ENCODE measurements at places on chromosomes 5 and 9. TPM values are rescaled to one million over a fixed set of nuclear protein-coding genes. Genes with fewer than 3 reads are reported as not detected.

Gene TMEM252
- total RNA-seq = not detected

Gene CBY3
- total RNA-seq = not detected

Gene DBH
- total RNA-seq = not detected

Gene TAF1L
- total RNA-seq = not detected

Gene TRIO
- 114 TPM for total RNA-seq

Gene SELENOP
- 0.10 TPM for total RNA-seq

Gene MARCOL
- not detected for total RNA-seq

Gene COL15A1
- total RNA-seq = 0.34 TPM

Gene PGM5
- total RNA-seq = not detected

Gene FAM151B
- 2.1 TPM for total RNA-seq

Gene LNPEP
- total RNA-seq = 9.6 TPM

Gene PCDHB9
- total RNA-seq = not detected

Gene NR5A1
- 0.05 TPM for total RNA-seq

Gene CCDC69
- total RNA-seq = 2.4 TPM

Gene ATP10B
- not detected for total RNA-seq

Gene NUTM2G
- total RNA-seq = not detected

Gene SLC1A1
- total RNA-seq = 1.8 TPM

Gene PTPRD
- 0.13 TPM for total RNA-seq

Gene FAM221B
- not detected for total RNA-seq

Gene C6
- not detected for total RNA-seq

Gene ANKRD34B
- not detected for total RNA-seq

Gene CATSPER3
- total RNA-seq = 0.49 TPM

Gene ECSCR
- not detected for total RNA-seq

Gene ANXA2R
- total RNA-seq = 2.5 TPM

Gene PRSS3
- total RNA-seq = 13.2 TPM

Gene DMXL1
- total RNA-seq = 11.9 TPM

Gene BNC2
- total RNA-seq = 4.7 TPM
